NCI-H526 (cell line): ENCODE measurements at places on chromosomes 12 and 14.
A peak's percentile ranks its signal among the peaks of the same experiment; 100 is the strongest.

- no peak for DNase-seq
Observed at GRCh38 chr12:92244036-92244435, 98.4 kb upstream of the BTG1 start.

- DNase-seq, result no peak
Observed at GRCh38 chr12:29771165-29771564, 12.6 kb downstream of the TMTC1 start.

DNA sequence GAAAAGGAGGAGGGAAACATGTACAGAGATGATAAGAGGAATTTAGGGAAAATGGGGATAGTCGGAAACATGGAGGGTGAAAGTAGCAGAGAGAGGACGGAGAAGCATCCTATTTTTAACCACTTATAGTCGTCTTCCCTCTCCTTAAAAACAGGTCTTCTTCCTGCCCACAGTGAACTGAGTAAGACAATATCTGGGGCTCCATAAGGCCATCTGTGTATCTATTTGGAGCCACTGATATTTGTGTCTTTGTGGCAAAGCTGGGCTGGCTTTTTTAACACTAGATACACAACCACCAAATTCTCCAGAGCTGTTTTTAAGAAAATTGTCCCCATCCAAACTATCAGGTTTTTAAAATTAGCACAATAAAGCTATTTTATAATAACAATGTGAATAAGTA lies 109.5 kb upstream of the RAP1B start:
- no peak for DNase-seq

DNA sequence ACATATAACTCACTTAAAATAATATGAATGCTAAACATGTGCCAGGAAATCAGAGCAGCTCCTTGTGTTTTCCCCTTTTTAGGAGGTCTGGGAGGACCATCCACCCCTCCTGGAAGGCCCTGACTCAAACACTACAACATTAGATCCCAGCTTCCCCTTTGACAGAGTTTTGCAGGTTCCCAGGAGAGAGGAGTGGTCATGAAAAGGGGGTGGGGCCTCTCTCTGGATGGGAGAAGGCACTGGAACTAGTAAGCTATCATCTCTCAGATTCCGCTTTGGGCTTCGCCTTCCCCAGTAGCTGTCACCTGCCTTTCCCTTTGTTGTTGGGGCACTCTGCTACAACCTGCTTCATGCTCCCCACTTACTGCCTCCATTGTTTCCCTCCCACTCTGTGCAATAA lies 149.2 kb downstream of the ZFP36L1 start:
- no peak for DNase-seq

DNA sequence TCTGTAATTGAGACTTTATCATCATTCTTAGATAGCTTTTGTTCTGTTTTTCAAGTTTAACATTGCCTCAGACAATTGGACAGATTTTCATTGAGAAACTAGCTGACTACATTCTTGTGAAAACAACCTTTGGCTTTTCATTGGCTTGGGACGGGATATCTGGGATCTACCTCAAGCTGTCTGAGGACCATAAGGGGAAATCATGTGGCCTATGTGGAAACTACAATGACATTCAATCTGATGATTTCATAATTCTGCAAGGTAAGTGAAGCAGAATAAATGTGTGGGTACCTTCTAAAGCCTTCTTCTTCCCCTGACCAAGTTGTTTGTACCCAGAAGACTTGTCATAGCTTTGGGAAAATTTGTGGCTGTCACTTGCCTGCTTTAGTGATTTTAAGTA lies 133.5 kb downstream of the OTOGL start:
- DNase-seq, result no peak

DNA sequence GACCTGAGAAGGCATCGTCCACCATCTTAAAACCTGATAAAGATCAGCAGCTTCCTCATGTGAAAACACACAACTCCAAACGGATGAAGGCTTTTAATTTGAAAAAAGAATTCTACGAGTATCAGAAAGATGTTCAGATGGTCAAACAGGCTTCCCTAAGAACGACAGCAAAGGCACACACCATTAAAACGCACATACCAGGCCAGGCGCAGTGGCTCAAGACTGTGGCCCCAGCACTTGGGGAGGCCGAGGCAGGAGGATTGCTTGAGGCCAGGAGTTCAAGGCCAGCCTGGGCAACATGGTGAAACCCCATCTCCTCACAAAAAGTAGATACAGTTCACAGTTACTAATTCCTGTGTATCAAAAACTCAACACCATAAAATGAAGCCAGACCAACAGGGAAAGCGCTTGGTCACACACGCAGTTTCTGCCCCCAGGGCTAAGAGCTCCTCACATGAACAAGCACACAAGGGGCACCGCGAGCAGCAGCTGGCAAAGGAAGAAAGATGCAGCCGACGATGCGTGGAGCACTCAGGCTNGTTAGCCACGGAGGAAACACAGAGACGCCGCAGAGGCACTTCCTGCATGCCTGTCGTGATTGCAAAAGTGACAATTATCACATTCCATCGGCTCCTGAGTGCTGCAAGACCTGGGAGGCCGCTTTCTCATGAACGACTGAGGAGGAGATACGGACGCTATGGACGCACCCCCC lies 78.0 kb downstream of the NOC4L start:
- DNase-seq, result peak; percentile 49

DNA sequence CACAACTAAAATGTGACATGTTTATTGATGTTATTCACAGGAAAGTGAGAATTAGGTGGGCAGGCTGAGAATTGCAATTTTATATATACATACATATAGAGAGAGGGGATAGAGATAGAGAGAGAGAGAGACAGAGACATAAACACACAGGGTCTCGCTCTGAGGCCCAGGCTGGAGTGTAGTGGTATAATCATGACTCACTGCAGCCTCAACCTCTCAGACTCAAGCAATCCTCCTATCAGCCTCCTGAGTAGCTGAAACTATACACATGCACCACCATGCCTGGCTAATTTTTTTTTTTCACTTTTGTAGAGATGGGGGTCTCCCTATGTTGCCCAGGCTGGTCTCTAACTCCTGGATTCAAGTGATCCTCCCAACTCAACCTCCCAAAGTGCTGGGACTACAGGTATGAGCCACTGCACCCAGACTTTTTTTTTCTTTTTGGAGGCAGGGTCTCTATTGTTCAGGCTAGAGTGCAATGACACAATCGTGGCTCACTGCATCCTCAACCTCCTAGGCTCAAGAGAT lies 49.1 kb downstream of the R3HDM2 start:
- no peak for DNase-seq

- no peak for DNase-seq
Observed at GRCh38 chr12:20040831-20041230, 327.5 kb upstream of the PDE3A start.

DNA sequence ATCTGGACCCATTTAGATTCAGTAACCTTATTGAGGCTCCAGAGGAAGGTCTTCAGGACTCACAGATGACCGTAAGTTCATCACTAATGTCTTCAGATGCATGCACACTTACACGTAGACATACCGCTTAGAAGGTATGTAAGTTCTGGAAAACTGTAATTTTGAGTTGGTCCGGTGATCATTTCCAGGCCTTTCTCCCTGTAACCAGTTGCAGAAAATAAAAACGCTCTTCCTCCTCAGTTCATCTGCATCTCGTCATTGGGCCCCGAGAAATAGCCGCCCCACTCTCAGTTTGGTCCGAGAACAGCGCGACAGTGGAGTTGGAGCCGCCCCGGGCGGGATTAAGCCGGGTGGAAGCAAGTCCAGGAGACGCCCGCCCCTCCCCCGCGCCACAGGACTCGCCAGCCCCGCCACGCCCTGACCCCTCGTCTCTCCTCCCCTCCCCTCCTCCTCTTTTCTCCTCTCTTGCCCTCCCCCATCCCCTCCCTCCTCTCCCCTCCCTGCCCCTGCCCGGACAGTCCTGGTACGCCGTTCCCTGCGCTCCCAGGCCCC lies 83.7 kb downstream of the TNFAIP2 start:
- peak; percentile 21 for DNase-seq

GRCh38 chr14:29789475-29789874 lies 138.2 kb downstream of the PRKD1 start:
- DNase-seq, result no peak

- DNase-seq, result no peak
Observed at GRCh38 chr14:81363746-81364378, 36.3 kb downstream of the STON2 start.

GRCh38 chr12:111785651-111786050 lies 18.9 kb downstream of the ALDH2 start:
- DNase-seq, result no peak

- no peak for DNase-seq
Observed at GRCh38 chr14:42368234-42368633, 761.6 kb downstream of the LRFN5 start.
